Activated T-helper 1 cell treated with anti-CD3 and anti-CD28 coated beads, Interleukin-12 subunit alpha, Interleukin-12 subunit beta, Interleukin-2, Interleukin-4 antibody, amounts not matched to agents 30 ng/mL and 10 ng/mL and 1 ng/mL, durations not matched to agents 14 hours and 24 hours and 36 hours (primary cell): ENCODE measurements at places on chromosomes 5 and 9.

- DNase-seq: no peak
These were observed 276.9 kb downstream of the CDH9 start for GRCh38 chr5:26761446-26761845.

DNA sequence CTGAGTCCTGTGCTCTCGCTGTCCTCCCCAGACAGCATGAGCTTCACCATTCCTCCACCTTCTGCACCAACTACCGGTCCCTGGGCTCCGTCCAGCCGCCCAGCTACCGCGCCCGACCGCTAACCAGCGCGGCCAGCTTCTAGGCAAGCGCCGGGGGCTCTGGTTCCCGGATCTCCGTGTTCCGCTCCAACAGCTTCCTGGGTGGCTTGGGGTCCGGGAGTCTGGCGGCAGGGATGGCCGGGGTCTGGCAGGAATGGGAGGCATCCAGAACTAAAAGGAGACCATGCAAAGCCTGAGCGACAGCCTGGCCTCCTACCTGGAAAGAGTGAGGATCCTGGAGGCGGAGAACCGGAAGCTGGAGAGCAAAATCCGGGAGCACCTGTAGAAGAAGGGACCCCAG, 613.1 kb upstream of the PTGER4 start:
- no peak for DNase-seq

GRCh38 chr5:90612919-90613318, 54.3 kb downstream of the ADGRV1 start:
- no peak for DNase-seq

GRCh38 chr5:96283589-96283988, 149.5 kb downstream of the PCSK1 start:
- no peak for DNase-seq

DNA sequence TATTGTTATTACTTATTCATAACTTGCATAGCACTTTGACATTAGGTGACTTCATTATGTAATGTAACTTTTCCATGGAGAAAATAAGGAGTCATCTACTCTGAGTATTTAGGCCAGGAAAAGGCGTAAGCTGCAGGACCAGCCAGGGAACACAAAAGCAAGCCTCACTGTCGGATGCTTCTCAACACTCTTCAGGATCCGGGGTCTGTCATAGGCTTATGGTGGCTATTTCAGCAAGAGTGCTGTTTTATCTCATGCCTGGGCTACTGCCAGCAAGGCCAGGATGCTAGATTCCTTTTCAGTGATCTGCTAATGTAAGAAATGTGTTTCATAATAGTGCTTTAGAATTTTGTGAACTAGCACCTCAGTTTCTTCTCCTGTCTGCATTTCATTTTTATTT, 162.4 kb downstream of the CHSY3 start:
- no peak for DNase-seq
